ENCODE measurements at places on chromosomes 11 and 22.
A peak's percentile ranks its signal among the peaks of the same experiment; 100 is the strongest.

GRCh38 chr22:48372390-48372789 lies 1455.3 kb downstream of the BRD1 start:
- no peak for DNase-seq

GRCh38 chr22:31253949-31254348 lies 38.3 kb downstream of the PIK3IP1 start:
- DNase-seq: no peak

GRCh38 chr11:6817694-6818093 lies 18.2 kb upstream of the OR6A2 start:
- DNase-seq: no peak

DNA sequence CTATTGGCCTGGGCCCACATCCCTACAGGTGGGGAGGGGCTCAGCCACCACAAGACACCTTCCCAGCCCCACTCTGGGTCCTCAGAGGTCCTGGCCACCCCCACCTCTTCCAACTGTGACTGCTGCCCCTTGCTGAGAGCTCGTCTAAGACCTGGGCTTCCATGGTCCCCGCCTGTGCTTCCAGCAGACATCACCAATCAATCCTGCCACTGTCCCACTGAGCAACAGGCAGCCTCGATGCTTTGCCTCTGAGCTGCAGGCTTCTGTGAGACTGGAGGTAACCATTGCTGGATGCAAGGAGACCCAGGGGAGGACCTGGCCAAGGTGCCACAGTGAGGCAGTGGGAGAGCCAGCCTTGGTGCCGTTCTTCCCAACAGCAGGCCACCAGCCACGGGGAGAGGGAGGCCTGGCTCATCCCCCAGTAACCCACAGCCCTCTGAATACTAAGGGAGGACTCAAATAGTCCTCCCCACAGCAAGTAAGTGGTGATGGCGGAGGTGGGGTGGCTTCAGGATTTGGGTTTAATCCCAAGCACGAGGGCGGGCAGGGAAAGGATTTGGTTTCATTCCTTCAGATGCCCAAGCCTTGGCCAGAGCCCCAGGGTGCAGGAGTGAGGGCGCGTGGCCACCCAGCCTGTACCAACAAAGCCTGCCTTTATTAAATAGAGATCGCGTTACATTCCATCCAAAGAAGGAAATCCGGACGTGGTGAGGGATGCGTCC lies 5.5 kb upstream of the FADS3 start:
- DNase-seq: no peak

DNA sequence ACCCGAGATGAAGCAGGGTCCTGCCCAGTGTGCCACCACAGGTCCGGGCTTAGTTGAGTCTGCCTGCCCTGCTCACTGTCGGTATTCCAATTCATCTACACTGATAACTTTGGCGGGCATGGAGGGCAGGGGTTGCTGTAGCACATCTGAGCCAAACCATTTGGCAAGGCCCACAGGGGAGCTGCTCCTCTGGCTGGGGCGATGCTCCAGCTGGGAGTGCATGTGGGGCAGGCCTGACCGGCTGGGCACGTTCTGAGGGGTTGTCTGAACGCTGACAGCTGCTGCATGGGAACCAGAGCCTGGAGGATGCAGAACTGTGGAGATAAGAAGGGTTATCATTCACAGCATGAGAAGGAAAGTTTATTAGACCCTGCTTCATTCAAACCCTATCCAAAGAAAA lies 40.4 kb downstream of the DRG1 start:
- DNase-seq: no peak

- no peak for DNase-seq
Measured at GRCh38 chr11:90187839-90188238, 35.0 kb downstream of the CHORDC1 start.

GRCh38 chr22:31187627-31188026 lies 24.5 kb upstream of the LIMK2 start:
- DNase-seq: no peak

GRCh38 chr11:69704508-69705253 lies 859 bp upstream of the FGF19 start:
- no peak for DNase-seq

DNA sequence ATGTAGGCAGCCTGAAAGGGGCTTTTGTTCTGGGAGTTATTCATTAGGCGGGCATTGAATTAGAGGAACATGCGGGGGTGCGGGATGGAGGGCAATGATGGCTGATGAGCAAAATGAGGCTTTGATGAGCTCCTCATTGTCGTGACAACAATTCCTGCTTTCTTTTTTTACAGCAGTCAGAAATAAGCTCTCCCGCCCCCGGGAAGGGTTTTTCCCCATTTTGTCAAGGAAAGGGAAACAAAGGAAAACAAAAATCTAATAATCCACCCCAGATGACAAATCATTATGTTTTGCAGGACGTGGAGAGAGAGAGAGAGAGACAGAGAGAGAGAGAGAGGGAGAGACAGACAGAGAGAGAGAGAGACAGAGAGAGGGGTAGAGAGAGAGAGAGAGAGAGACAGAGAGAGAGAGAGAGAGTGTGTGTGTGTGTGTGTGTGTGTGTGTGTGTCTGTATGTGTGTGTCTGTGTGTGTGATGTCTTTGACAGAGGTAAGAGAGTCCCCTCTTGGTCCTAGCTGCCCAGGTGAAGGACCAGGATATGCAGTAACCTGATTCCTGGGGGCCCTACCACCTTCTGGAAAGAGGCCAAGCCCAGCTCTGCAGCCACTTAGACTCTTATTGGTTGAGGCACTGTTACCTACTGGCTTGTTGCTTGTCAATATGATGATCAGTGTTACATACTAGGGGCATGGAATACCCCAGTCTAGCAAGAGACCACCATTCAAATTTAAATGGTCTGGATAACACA lies 46.7 kb upstream of the PARVA start:
- DNase-seq: no peak

GRCh38 chr11:133118563-133119268 lies 413.6 kb downstream of the OPCML start:
- DNase-seq: no peak

- no peak for DNase-seq
Measured at GRCh38 chr22:43854786-43855271, 7.5 kb downstream of the SULT4A1 start.

DNA sequence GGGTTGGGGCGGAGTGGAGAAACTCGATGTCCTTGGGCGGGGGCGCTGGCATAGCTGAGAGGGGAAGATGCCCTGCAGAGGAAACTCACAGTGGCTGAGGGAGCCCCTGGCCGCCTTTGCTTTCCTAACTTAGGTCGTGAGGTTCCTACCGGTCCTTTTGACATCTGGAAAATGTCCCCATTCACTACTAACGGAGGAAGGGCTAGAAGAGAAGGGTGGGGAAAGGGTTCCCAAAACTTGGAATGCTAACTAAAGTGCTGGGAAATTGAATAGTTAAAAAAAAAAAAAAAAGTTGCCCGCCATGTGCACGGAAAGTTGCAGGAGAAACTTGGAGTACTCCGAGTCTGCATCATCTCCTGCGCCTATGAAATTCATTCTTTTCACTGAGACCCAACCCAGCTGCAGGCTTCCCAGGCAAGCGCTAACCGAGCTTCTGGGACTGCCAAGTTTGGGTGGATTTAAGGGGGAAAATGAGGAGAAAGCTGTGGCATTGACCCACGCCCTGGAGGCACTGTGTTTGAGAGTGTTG lies 796 bp downstream of the TIMP3 start:
- peak; percentile 36 for DNase-seq

DNA sequence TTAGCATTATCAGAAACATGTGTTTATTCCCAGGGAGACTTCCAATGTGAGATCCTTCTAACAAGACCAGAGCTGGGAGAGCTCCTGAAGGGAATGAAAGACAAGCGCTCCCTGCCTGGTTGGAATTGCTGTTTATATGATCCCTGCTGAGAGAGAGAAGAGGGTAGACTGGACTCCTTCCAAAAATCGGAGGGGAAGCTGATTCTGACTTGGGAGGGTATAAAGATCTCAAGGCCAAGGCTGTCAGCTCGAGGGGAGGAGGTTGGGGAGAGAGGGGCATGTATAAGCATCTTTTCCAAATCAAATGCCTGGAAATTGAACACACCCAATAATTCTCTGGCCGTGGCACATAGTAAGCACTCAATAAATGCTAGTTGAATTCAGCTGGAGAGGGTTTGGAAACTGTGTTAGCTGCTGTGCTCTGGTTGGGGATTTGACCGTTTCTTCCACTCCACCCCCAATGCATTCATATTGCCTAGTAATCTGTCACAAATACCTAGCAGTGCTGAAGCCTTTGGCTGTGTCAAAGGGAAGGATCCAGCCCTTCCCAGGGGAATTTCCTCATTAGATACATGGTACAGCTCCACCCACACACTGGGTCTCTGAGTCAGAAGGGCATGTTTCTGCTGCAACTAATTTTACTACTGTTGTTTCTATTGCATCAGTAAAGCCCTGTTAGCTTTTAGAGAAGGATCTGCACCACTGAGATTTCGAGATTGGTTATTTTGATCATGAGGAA lies 61.5 kb downstream of the CACNG2 start:
- DNase-seq: peak; percentile 87

GRCh38 chr22:39960791-39961746 lies 872 bp downstream of the TMA7B start:
- peak; percentile 97 for DNase-seq

GRCh38 chr11:126791991-126792390 lies 208.6 kb downstream of the KIRREL3 start:
- DNase-seq: peak; percentile 3
